ENCODE measurements at places on chromosomes 16 and 17.

- DNase-seq, result no peak
Observed at GRCh38 chr16:31064882-31065461, 9.1 kb downstream of the ZNF668 start.

DNA sequence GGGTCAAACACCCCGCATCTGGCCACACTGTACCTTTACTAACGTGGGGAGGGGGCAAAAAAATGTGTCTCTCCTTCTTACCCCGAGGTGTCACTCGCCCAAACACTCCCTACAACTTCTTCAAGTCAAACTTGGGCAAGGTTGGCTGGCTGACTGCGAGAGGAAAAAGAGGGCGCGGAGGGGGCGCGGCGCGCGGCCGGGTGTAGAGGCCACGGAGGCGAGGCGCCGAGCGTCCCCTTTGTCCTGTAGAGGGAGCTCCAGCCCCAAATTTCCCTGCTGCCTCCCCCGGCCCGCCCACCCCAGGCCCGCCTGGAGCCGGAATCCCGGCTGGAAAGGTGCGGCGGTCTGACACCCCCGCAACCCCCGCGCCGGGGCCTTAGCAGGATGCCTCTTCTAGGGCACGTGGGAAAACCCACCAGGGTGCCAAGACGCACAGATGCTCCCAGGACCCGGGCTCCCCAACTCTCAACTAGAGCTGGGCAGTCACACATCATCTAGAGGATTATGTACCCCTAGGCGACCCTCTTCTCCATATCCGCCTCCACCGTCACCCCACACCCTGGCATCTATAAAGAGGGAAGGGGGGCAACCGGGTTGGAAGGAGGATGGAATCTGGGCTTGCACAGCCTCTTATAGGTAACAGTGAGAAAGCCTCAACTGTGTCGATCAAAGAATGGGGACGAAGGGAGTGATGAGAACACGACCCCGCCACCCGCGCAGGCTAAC is 4.2 kb downstream of the IRX3 start:
- DNase-seq, result no peak

GRCh38 chr16:75921281-75921680 is 195.0 kb upstream of the CPHXL start:
- no peak for DNase-seq

DNA sequence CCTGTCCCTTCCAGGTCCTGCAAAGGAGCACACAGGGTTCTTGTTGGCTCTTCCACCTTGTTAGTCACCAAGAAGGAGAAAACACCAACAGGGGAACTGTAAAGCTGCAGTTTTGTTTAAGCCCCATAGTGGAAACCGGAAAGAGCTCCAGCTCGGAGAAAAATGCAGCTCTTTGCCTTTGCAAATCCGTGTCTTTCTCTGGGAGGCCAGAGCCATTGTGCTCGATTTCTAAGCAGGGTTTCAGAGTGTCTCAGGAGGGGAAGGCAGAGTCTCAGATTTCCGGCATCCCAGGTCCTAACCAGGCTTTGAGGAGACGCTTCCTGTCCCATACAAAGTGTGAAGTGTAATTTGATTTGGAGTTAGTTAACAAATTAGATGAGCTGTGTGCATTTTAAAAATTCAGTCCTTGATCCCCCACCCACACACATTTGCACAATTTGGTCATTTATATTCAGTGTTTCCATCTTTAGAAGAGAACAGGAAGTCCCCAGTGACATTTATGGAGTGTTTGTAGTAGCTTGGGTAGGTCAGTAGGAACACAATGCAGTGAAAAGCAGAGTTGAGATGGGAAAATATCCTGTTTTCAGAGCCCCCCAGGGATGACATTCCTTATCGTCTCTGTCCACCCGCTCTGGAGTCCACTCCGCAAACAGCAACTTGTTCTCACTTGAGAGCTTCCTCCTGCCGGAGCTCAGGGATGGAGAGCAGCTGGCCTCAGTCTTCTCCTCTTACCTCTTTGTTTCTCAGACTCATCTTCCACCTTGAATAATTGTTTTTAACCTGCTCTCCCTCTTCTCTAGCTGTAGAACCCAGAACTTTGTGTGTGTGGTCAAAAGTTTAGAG is 331.9 kb downstream of the SEC14L1 start:
- DNase-seq, result no peak

DNA sequence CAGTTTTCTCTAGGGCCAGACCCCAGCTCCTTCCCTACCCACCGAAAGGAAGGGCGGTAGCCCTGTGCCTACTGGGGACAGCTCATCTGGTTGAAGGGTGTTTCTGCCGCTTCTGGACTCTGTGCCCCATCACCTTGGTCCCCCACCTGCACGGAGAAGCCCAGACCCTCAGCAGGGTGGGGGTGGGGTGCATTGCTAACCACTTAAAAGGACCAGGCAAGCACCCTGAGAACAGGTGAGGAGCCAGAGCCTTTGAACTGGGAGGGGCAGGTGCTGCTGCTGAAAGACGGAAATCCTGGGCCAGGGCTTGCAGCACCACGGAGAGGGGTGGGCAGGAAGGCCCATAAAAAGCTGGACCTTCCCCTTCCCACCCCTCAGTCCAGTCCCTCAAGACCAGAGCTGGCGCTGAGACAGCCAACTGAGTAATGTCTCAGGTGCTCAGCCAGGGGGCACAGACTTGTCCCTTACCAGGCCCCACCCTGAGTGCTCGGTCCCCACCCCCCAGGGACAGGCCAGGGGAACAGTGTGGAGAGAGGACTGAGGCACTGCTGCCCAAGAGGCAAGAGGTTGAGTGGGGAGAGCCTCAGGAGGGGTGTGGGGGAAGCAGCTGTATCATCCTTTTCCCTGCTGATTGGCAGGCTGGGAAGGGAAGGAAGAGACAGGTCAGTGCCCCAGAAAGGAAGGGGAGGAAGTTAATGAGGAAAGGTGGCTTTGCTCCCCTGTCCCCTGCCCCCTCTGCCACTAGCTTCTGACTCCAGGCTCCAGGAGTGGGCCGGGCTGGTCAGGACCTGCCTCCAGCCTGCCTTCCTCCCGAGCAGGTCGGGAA is 10.9 kb upstream of the SP2 start:
- DNase-seq, result no peak
